ENCODE measurements at places on chromosomes 2 and 18.

GRCh38 chr2:177992992-177993391, 79.6 kb downstream of the PDE11A start:
- DNase-seq = no peak

GRCh38 chr2:63587814-63588384, 378 bp downstream of the WDPCP start:
- DNase-seq = no peak

- DNase-seq = no peak
Measured at GRCh38 chr18:21164548-21165095, 53.0 kb upstream of the ROCK1 start.

DNA sequence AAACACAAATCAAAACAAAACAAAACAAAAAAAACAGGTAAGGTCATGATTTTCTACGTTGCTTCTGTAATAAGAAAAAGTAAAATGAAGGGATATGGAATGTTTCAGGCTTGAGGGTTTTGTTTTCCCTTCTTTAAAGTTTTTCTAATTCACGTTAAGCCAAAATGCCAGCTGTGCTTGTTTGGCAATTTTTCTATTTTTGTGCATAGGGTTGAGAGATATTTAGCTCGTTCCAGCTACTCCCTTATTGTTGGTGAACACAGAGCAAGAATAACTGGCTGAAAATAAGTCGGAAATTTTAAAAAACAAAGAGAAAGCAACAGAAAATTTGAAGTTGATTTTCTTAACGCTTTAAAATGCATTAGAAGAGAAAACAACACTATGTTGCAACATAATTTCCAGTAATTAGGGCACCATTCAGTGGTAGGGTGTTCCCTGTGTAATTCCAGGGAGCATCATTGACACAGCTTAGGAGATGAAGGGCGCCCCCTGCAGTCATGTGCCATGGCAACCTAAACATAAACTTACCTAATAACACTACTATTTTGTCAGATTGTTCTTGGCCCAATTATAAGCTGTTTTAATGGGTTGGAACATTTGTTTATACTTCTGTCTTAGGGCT, 99.5 kb downstream of the DTNA start:
- DNase-seq = no peak

DNA sequence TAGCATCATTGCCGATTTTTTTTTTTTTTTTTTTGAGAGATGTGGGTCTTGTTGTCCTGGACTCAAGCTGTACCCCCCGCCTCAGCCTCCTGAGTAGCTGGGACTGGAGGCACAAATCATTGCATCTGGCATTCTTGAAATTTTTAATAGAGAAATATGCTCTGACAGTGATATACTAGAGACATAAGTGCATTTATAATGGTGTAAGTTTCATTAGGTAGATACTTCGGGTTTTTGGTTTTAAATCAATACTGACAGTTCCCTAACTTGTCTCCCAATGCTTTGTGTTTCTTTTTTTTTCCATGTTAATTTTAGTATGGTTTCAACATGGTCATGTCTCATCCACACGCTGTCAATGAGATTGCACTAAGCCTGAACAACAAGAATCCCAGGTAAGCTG, 138.7 kb downstream of the PRPF40A start:
- DNase-seq = no peak

DNA sequence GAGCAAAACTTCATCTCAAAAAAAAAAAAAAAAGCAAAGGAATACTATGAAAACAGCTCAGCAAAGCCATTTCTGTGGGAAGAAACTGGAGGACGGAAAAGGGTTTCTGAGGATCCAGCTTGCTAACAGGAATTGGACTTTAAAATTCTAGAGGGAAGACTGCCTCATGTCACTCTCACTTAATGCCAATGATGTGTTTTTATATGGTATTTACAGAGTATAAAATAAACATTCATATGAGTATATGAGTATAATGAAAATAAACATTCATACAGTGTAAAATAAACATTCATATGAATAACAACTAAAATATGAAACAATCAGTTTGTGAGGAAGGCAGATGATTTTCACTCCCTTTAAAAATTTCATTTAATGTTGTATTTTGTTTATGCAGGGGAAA, 43.9 kb downstream of the CHMP3 start:
- no peak for DNase-seq

- DNase-seq = no peak
Measured at GRCh38 chr2:193240752-193241151, 1046.0 kb upstream of the TMEFF2 start.

- no peak for DNase-seq
Measured at GRCh38 chr18:7940971-7941370, 373.9 kb downstream of the PTPRM start.

DNA sequence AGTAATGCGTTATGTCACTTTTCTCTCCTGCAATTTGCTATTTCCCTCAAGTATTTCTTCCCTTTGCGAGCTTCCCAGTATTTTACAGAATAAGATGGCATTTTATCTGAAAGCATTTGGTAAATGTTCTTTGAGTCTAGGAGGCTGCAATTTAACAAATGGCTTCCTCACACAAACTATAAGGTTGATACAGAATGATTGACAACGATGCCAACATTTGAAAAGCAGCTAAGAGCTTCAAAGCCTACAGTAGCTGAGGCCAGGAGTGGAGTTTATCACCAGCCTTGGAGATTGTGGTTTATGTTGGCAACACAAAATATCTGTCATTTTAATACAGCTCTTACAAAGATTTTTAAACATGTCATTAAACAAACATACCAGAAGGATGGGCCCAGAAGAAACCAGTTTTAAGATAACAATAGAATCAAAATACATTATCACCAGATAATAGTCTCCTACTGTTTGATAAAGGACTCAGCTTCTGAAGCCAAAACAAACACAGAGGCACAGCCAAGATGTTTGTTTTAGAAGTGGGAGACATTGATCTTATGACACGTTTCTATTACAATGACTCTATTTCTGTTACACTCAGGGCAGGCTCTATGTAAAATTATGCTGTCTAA, 711.4 kb upstream of the ACVR2A start:
- no peak for DNase-seq

DNA sequence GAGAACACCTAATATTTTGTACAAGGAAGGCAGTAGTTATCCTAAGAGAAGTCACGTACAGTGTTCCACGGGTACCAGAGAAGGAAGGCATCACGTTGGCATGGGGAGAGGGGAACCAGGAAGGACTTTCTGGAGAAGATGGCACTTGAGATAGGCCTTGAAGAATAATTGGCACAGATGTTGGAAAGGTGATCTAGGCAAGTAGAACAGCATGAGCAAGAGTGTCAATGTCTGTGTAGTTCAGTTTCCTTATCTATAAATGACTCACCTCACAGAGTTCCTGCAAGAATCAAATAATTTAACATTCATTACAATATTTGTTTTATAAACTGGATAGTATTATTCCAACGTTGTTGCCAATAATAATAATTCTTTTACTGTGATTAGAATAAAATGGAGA, 48.3 kb upstream of the BZW1 start:
- DNase-seq = no peak
